Muscle of leg (tissue), 16 donors: ENCODE measurements at places on chromosomes 4 and X.

GRCh38 chr4:108119199-108119800, 49.4 kb downstream of the LEF1 start:
- DNase-seq = no peak

GRCh38 chr4:100962698-100963097, 384.6 kb downstream of the PPP3CA start:
- no peak for DNase-seq

GRCh38 chr4:79923281-79923680, 149.7 kb downstream of the ANTXR2 start:
- DNase-seq = peak; percentile 16

- no peak for DNase-seq
Measured at GRCh38 chr4:88147799-88148217, 10.6 kb downstream of the ABCG2 start.

- peak; percentile 76 for DNase-seq
Measured at GRCh38 chrX:49155243-49155899, 7.2 kb upstream of the MAGIX start.

DNA sequence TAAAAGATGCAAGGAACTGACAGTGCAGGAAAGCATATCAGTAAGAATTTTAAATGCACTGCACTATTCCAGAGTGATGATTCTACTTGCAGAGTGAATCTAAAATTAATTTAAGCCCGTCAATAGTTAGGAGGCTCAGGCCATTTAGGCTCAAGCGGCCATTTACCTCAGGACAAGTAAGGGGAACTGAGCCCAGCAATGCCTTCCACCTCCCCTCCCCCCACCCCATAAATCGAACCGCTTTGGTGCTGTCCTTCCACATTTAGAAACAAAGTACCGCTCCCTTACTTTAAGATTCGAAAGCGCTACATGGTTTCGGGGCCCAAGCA, 665 bp downstream of the RBM41 start:
- DNase-seq = peak; percentile 15

GRCh38 chrX:103393487-103393886, 17.1 kb downstream of the BEX3 start:
- DNase-seq = no peak

GRCh38 chrX:16664074-16664473, 14.1 kb downstream of the S100G start:
- no peak for DNase-seq
